Kidney epithelial cell (primary cell): ENCODE measurements at places on chromosomes 7 and 10. TPM values are rescaled to one million over a fixed set of nuclear protein-coding genes. Genes with fewer than 3 reads are reported as not detected.

- DNase-seq, result no peak
Observed at GRCh38 chr7:81445462-81445861, 324.4 kb downstream of the HGF start.

The H2AZ2 gene
- 129 and 148 TPM in 2 replicates for total RNA-seq

- no peak for DNase-seq
Observed at GRCh38 chr7:37095122-37095521, 353.5 kb downstream of the ELMO1 start.

- DNase-seq, result no peak
Observed at GRCh38 chr7:32266932-32267475, 196.8 kb upstream of the PDE1C start.

DNA sequence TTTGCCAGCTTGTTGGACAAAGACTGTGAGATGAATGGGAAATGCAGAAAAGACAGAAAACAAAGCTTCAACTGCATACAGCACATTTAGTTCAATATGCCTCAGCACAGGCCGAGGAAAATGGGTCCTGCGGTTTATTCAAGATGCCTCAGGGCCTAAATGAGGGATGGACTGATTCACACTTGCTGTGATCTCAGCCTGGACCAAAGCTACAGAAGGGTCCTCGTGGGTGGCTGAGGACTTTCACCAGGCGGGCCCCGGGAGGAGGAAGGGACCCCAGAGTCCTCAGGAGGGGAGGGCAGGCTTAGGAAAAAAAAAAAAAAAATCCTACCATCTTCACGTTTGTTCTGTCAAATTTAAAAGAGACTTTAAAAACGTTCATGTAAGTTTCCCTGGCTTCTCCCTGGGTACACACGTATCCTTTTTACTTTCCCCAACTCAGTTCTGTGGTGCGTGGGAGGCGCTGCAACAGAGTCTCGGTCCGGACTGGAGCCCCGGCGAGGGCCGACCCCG lies 624 bp upstream of the ZNF783 start:
- no peak for DNase-seq

DNA sequence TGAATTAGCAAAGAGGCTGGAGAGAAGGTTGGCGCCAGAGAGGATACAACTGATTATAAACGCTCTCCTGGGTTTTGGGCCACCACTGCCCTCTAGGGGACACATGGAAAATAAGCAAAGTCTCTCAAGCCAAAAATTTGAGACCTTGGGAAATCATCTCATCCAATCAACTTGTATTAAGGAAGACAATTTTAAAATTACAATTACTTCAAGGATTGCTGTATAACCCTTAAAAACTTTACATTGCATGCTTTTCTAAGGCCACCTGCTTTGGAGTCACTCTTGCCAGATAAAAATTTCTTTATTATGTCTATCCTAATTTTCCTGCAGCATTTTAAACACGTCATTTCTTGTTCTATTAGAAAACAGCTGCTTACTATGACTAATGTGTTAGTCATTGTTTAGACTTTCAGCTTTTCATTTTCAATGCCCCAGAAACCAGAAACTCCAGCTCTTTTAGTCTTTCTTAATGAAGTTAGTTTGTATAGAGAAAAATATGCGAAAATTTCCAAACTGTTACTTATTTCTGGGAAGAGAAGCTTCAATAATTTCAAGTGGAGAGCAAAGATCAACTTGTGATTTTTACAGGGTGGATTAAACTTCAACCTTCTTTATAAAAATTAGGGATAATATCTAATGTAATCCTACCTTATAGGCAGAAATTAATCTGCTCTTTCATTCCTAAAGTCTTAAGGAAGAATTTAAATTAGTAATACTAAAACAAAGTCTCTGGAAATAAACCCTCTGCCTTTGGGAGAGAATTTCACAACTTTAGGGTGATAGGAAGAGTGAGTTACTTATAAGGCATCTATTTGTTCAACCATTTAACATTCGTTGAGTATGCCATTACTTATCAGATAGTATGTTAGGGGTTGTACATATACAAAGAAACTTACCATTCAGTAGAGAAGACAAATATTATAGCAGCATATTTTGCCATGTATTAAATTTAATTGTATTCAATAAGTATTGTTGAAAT lies 20.6 kb upstream of the RHOBTB1 start:
- DNase-seq, result no peak

The OR2A7 gene
- total RNA-seq, result 2.8 and 3.0 TPM in 2 replicates

The C10orf71 gene
- not detected in 2 replicates for total RNA-seq

GRCh38 chr10:34244756-34245484 lies 570.2 kb downstream of the PARD3 start:
- DNase-seq, result no peak

DNA sequence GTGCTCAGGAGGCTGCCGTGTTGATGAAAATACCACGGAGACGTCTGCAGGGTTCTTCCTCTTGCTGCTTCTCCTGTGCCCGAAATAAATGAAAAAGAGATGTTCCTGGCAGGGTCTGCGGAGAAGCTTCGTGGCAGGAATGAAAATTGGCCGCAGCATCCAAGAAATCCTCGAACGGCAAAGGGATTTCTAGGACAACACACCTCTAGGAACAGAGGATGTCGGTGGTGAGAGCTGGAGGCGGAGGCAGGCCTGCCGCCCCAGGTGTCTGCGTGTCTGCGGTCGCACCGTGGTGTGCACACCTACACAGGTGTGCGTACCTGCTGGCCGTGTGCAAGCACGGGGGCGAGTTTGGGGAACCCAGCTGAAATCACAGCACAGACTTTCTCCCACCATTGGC lies 43.4 kb downstream of the TMEM130 start:
- no peak for DNase-seq

DNA sequence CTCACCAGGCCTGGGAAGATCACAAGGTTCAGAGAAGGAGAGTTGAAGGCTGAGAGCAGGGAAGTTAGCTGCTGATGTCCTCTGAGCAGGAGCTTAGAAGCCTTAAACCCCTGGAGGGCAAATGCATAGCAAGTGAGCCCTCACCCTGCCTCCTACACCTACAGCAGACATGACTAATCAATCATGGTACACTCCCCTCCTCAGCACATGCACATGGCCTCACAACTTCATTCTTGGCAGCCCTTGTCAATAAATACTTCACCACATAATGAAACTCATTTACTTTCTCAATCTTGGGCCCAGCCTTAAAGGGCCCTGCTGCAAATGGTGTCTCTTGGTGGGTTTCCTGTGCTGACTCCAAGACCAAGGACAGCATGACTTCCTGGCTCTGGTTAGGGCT lies 12.9 kb downstream of the MMRN2 start:
- DNase-seq, result no peak

DNA sequence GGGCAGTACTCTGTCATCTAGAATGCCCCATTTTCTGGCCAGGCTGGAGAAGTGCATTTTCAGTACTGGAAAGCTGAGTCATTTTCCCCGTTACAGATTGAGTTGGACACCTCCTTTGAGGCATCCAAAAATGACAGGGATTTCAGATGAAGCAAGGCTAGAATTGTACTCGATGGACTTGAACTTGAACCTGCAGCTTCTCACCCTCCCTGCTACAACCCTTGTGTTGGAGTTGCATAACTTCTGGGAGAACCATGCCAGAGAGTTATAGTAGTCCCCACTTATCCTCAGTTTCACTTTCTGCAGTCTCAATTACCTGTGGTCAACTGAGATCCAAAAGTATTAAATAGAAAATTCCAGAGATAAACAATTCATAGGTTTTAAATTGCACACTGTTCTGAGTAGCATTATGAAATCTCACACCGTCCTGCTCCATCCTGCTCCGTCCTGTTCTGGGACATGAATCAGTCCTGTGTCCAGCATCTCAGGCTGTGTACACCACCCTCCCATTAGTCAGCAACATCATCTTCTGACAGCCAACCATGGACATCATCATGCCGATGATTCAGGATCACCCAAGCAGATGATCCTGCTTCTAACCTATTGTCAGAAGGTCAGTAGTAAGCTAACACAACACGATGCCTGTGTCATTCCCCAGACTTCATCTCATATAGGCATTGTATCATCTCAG lies 363.7 kb downstream of the DPP6 start:
- DNase-seq, result no peak

GRCh38 chr10:78365694-78366093 lies 332.0 kb downstream of the RPS24 start:
- no peak for DNase-seq

DNA sequence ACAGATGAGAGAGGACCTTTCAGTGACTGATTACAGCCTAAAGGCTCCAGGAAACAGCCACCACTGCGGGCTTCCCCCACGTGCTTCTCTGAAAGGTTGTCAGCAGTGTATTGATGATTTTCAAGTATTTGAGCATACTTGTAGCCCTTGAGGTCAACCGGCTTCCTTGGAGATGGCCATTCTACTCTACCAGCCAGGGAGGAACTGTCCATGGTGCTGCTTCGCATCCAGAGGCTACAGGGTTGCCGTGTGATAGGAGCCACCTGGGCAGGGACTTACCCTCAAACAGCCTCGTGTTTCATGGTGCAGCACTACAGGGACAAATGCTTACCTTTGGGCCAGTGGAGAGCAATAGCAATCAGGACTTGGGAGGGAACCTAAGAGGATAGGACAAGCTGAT lies 179.5 kb downstream of the DPP6 start:
- no peak for DNase-seq

The GOLGA7B gene
- 1.2 and 2.7 TPM in 2 replicates for total RNA-seq

GRCh38 chr7:139095194-139095659 lies 14.3 kb downstream of the ZC3HAV1 start:
- no peak for DNase-seq

The PON3 gene
- not detected in 2 replicates for total RNA-seq

GRCh38 chr7:87648316-87648715 lies 20.1 kb downstream of the RUNDC3B start:
- no peak for DNase-seq

DNA sequence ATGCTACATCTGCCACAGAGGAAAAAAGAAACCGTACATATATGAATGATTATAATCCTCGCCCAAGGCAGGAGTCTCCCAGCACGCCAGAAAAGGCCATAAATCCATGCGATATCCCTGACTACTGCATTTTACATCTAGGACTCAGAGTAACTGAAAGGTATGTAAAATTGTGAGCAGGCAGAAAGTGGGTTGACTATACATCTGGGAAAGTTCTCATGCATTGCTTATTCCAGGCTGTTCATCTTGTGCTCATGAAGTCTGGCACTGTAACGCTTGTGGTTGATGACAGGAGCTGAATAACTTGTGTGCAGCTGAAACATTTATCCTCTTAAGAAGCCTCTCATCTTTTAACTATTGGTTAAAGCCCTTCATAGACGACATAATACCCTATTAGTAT lies 193.4 kb upstream of the STEAP4 start:
- no peak for DNase-seq

- peak; percentile 47 for DNase-seq
Observed at GRCh38 chr7:119545118-119545517, 727.9 kb upstream of the KCND2 start.

GRCh38 chr7:108328174-108328651 lies 128.0 kb downstream of the NRCAM start:
- no peak for DNase-seq

The PAX4 gene
- not detected in 2 replicates for total RNA-seq

DNA sequence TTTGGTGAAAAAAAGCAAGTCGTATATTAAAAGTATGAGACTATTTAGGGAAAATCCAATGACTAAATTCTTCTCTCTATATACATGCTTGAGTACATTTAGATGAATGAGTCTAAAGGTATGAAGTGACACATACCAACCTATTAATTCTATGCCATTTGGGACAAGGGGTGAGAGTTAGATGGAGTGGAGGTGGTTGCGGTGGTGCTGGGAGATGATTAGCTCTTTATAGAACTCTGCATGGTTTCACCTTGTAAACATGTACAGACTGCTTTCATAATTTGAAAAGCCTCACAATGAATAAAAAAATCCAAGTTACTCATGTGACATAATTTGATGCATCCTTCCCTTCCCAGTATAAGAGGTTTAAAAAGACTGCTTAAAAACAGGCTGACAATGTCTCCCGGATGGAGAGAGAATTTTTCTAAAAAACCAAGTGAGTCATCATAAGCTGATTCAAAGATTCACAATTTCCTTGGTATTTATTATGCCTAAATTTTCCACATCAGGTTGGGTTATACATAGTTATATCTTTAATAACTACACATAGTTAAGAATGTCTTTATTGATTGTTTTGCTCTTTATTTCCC lies 572.8 kb downstream of the REEP3 start:
- no peak for DNase-seq

The ZNF316 gene
- 24.9 and 26.2 TPM in 2 replicates for total RNA-seq

The TMEM178B gene
- 5.5 and 9.7 TPM in 2 replicates for total RNA-seq

GRCh38 chr7:33079096-33079495 lies 16.5 kb upstream of the NT5C3A start:
- no peak for DNase-seq
